ENCODE measurements at places on chromosomes 3 and 15.

GRCh38 chr15:65416845-65417416 is 5.8 kb downstream of the IGDCC4 start:
- DNase-seq, result peak; percentile 75

GRCh38 chr15:62272290-62272689 is 107.2 kb upstream of the C2CD4B start:
- DNase-seq, result no peak

- DNase-seq, result no peak
Measured at GRCh38 chr3:155441506-155441905, 148.0 kb upstream of the STRIT1 start.

DNA sequence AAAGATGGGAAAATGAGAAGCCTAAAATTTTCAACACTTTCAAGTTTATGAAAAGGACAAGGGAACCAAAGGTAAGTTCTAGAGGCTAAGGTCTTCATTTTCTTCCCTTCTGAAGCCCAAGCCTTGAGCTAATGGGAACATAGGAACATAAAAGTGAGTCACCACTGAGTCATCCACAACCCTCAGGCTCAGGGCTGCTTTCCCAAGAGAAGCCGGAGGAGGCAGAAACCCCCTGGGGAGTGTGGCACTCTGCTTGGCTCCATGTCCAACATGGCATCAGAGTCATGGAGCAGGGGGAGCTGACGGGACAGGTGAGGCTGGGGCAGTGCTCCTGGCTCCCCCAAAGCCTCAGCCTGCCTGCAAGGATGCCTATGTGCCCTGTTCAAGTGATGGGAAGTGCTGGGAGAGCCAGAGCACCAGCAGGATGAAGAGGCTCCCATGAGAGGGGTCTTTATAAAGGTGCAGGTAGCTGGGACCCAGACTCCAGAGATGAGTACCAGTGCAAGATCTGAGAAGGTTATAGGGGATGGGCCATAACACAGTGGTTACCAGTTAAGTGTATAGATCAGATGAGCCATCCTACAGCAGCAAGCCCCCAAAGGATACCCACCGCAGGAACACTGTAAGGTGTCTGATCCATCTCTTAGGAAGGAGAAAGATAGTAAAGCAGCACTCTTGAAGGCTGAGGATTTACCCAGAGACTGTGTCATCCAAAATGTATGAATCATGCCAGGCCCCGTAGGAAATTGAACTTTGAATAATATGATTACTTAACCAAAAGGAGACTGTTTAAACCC is 31.8 kb upstream of the RYR3 start:
- DNase-seq, result no peak

- no peak for DNase-seq
Measured at GRCh38 chr3:88090681-88091080, 31.6 kb downstream of the ZNF654 start.
